Activated T-helper 1 cell treated with anti-CD3 and anti-CD28 coated beads, Interleukin-12 subunit alpha, Interleukin-12 subunit beta, Interleukin-2, Interleukin-4 antibody, amounts not matched to agents 30 ng/mL and 10 ng/mL and 1 ng/mL, durations not matched to agents 14 hours and 24 hours and 36 hours (primary cell): ENCODE measurements at places on chromosomes 6 and 20.
A peak's percentile ranks its signal among the peaks of the same experiment; 100 is the strongest.

GRCh38 chr6:17032590-17032987, 69.3 kb upstream of the STMND1 start:
- no peak overlapping the region for H3K4me3 ChIP-seq
- no peaks in the 10 kb centered on the region for H3K36me3 ChIP-seq
- H3K27ac ChIP-seq: no peak overlapping the region
- no peak for DNase-seq
- peaks cover 5% of the 10 kb centered on the region for H3K27me3 ChIP-seq

DNA sequence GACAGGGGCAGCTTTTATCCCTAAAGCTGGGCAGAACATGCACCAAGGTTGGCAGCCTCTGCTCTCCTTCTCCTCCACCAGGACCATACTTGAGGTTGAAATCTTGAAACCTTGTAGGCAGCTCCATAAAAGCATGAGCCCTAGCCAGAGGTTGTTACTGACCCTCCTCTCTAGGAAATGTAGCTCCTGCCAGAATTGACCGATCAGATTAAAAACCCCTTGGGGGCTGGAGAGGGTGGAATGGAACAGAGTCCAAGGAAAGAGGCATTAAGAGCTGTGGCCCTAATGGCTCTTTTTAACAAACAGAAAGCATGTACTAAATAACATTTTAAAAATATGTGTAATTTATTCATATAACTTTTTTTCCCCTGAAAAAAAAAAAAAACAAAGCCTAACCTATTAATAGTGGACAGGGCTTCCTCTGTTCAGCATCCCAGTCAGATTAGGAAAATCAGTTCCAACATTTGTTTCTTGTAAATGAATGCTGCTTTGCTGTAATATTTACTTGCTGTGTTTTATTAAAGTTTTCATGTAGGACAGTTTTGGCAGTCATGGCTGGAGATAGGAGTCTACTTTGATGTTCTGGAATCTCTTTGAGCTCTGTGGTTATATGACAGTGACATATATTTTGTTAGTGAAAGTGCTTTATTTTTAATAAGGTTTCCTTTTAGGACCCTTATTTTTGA, 41.3 kb downstream of the MTHFD1L start:
- H3K4me1 ChIP-seq: no peaks in the 10 kb centered on the region
- no peak overlapping the region for H3K27ac ChIP-seq
- peaks cover 24% of the 10 kb centered on the region for H3K36me3 ChIP-seq
- H3K27me3 ChIP-seq: no peaks in the 10 kb centered on the region
- no peak for DNase-seq

- no peak overlapping the region for H3K27ac ChIP-seq
- H3K4me3 ChIP-seq: no peak overlapping the region
- peaks cover 13% of the 10 kb centered on the region for H3K36me3 ChIP-seq
- no peaks in the 10 kb centered on the region for H3K27me3 ChIP-seq
- H3K4me1 ChIP-seq: no peaks in the 10 kb centered on the region
- no peak for DNase-seq
These were observed 40.1 kb upstream of the GMDS start for GRCh38 chr6:2285510-2285909.

DNA sequence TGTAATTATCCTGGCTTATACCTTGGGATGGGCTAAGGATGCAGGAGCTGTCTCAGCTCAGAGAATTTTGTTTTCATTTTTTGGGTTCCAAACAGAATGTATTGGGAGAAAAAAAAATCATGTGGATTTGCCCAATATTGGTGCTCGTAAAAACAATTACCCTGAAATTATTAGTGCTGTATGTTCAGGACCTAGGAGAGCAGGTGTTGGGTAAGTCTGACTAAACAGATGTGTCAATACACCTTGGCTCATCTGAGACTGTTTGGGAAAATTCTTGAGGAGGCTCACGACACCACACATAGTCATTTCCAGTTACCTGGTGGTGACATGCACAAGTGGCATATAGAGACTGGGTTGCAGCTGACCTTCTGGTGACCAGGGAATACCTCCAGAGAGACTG, 802.1 kb upstream of the FLRT3 start:
- no peak overlapping the region for H3K27ac ChIP-seq
- DNase-seq: no peak
- no peaks in the 10 kb centered on the region for H3K27me3 ChIP-seq
- no peak overlapping the region for H3K4me3 ChIP-seq
- H3K36me3 ChIP-seq: no peaks in the 10 kb centered on the region
- H3K4me1 ChIP-seq: no peaks in the 10 kb centered on the region

GRCh38 chr6:169854083-169854725, 102.8 kb downstream of the ERMARD start:
- H3K4me1 ChIP-seq: no peaks in the 10 kb centered on the region
- no peaks in the 10 kb centered on the region for H3K27me3 ChIP-seq
- H3K27ac ChIP-seq: no peak overlapping the region
- H3K36me3 ChIP-seq: no peaks in the 10 kb centered on the region
- DNase-seq: no peak
- no peak overlapping the region for H3K4me3 ChIP-seq

GRCh38 chr6:36539814-36540568, 7.3 kb downstream of the STK38 start:
- DNase-seq: no peak
- H3K36me3 ChIP-seq: peaks cover 33% of the 10 kb centered on the region
- H3K4me1 ChIP-seq: peaks cover 60% of the 10 kb centered on the region
- peak overlapping the region; percentile 16 for H3K4me3 ChIP-seq
- H3K27me3 ChIP-seq: peaks cover 2% of the 10 kb centered on the region

- H3K36me3 ChIP-seq: peaks cover 43% of the 10 kb centered on the region
- H3K4me3 ChIP-seq: no peak overlapping the region
- H3K27ac ChIP-seq: no peak overlapping the region
- DNase-seq: no peak
These were observed 35.8 kb downstream of the CDC5L start for GRCh38 chr6:44423306-44423705.

DNA sequence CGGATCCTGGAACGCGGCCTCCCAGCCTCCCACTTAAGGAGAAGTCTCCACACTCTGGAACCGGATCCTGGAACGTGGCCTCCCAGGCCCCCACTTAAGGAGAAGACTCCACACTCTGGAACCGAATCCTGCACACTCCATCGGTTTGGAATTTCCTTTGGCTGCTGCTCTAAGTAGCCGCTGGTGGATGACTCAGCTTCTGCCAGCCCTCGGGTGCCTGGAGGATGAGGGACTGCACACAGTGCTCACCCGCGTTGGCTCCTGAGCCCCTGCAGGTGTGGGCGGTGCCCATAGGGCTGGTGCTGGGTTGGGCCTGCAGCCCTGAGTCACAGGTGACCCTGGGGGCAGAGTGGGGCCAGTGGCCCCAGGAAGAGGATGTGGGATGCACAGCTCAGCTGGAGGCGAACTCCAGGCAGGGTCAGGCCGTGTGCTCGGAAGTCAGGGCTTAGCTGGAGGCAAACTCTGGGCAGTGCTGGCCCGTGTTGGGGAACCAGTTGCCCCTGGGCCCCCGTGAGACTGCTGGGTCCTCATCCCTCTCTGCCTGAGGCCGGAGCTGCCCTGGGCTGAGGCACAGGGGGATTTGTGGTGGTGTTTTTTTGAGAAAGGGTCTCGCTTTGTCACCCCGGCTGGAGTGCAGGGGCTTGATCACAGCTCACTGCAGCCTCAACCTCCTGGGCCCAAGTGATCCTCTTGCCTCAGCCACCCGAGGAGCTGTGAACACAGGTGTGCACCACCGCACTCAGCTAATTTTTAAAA, 13.9 kb upstream of the TNFRSF6B start:
- peaks cover 11% of the 10 kb centered on the region for H3K36me3 ChIP-seq
- no peak overlapping the region for H3K4me3 ChIP-seq
- DNase-seq: no peak
- H3K27ac ChIP-seq: no peak overlapping the region

GRCh38 chr6:66051812-66052211, 344.8 kb upstream of the EYS start:
- no peak for DNase-seq
- no peaks in the 10 kb centered on the region for H3K27me3 ChIP-seq
- no peaks in the 10 kb centered on the region for H3K4me1 ChIP-seq
- H3K4me3 ChIP-seq: no peak overlapping the region
- no peaks in the 10 kb centered on the region for H3K36me3 ChIP-seq
- no peak overlapping the region for H3K27ac ChIP-seq

- H3K4me3 ChIP-seq: no peak overlapping the region
- no peaks in the 10 kb centered on the region for H3K27me3 ChIP-seq
- H3K36me3 ChIP-seq: no peaks in the 10 kb centered on the region
- H3K4me1 ChIP-seq: no peaks in the 10 kb centered on the region
- no peak overlapping the region for H3K27ac ChIP-seq
These were observed 136.1 kb downstream of the SLC24A3 start for GRCh38 chr20:19348582-19348981.

DNA sequence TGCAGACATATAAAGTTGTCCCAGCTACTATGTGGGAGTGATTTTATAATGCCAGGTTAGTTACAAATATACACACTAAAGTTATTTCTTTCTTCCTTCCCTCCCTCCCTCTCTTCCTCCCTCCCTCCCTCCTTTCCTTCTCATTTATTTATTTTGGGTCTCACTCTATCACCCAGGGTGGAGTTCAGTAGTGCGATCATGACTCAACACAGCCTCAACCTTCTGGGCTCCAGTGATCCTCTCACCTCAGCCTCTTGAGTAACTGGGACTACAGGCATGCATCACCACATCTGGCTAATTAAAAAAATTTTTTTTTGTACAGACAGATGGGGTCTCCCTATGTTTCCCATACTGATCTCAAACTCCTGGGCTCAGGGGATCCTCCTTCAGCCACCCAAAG, 59.2 kb downstream of the PHF20 start:
- H3K36me3 ChIP-seq: peaks cover 17% of the 10 kb centered on the region

- no peak overlapping the region for H3K27ac ChIP-seq
- H3K27me3 ChIP-seq: no peaks in the 10 kb centered on the region
- no peaks in the 10 kb centered on the region for H3K36me3 ChIP-seq
These were observed 99.3 kb upstream of the CHD6 start for GRCh38 chr20:41717483-41717882.

- no peaks in the 10 kb centered on the region for H3K36me3 ChIP-seq
- no peak overlapping the region for H3K4me3 ChIP-seq
- peaks cover 11% of the 10 kb centered on the region for H3K4me1 ChIP-seq
- H3K27me3 ChIP-seq: peaks cover 33% of the 10 kb centered on the region
These were observed 23.2 kb downstream of the TNXB start for GRCh38 chr6:32085759-32086459.

- peak overlapping the region; percentile 71 for H3K27ac ChIP-seq
- H3K36me3 ChIP-seq: peaks cover 13% of the 10 kb centered on the region
- peaks cover 93% of the 10 kb centered on the region for H3K4me1 ChIP-seq
- H3K27me3 ChIP-seq: peaks cover 8% of the 10 kb centered on the region
- DNase-seq: no peak
These were observed 64.5 kb upstream of the SNX9 start for GRCh38 chr6:157758516-157759023.

GRCh38 chr6:52566853-52567279, 10.0 kb downstream of the TRAM2 start:
- no peak for DNase-seq
- H3K4me3 ChIP-seq: no peak overlapping the region
- H3K27me3 ChIP-seq: peaks cover 10% of the 10 kb centered on the region
- H3K4me1 ChIP-seq: peaks cover 9% of the 10 kb centered on the region

- DNase-seq: no peak
- H3K4me1 ChIP-seq: peaks cover 26% of the 10 kb centered on the region
- H3K36me3 ChIP-seq: peaks cover 2% of the 10 kb centered on the region
- no peak overlapping the region for H3K4me3 ChIP-seq
These were observed 97.2 kb upstream of the TNFAIP3 start for GRCh38 chr6:137769797-137770362.

DNA sequence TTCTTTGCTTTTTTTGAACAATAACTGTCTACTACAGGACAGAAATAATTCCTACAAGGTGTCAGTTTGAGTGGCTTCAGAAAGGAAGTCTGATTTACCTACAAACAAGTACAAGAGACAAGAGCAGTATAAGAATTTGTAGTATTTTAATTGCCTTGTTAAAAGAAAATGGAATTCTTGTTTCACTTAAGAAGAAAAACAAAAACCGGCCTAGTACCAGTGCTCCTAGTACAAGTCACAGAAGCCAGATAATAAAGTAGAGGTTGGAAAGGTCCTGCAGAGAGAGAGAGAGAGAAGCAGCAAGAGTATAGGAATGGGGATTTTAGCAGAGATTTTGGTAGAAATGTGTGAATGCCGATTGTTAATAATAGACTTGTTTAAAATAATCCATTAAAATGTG, 6.4 kb downstream of the TAB2 start:
- no peaks in the 10 kb centered on the region for H3K27me3 ChIP-seq
- no peak for DNase-seq
- peak overlapping the region; percentile 93 for H3K27ac ChIP-seq

DNA sequence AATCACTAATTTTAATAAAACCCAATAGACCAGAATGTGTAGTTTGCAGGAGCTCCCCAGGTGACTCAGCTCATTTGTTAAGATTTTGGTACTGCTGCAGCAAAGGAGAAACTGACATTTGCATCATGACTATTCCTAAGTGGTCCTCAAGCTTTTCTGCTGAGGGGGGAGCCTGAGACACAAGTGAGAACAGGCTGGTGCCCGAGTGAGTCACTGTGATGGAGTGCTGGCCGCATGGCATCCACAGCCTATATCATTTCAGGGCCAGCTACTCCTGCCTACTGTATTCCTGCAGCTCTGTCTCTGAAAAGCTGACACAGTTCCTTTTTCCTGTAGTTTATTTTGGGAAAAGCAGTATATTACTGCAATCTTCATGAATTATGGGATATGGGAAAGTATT, 113.7 kb upstream of the ENPP5 start:
- H3K4me3 ChIP-seq: no peak overlapping the region
- H3K4me1 ChIP-seq: no peaks in the 10 kb centered on the region
- no peak for DNase-seq
- H3K36me3 ChIP-seq: no peaks in the 10 kb centered on the region
- peaks cover 6% of the 10 kb centered on the region for H3K27me3 ChIP-seq
- H3K27ac ChIP-seq: no peak overlapping the region

- no peak overlapping the region for H3K4me3 ChIP-seq
- no peak overlapping the region for H3K27ac ChIP-seq
- DNase-seq: no peak
These were observed 190.4 kb downstream of the DOK5 start for GRCh38 chr20:54665812-54666211.

DNA sequence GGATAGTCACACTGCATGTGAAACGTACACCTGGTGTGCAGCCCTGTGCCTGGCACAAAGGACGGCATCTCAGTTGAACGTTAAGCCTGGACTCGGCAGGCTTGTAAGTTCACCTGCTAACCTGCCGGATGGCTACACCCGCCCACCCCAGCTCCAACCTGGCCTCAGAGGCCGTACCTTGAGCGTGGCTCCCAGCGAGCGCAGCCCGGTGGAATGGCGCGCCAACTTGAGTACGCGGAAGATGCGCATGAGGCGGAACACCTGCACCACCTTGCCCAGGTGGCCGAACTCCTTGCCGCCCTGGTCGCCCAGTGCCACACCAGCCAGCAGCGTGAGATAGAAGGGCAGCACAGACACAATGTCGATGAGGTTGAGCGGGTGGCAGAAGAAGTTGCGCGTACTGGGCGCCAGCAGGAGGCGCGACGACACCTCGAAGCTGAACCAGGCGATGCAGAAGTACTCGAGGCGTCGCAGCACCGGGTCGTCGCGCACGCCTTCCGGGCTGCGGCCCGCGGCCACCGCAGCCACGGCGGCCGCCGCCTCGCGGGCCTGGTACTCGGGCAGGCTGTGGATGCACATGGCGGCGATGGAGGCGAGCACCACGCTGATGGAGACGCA, 3.3 kb downstream of the KCNS1 start:
- peak overlapping the region; percentile 47 for H3K4me3 ChIP-seq
- peaks cover 45% of the 10 kb centered on the region for H3K27me3 ChIP-seq
- peaks cover 8% of the 10 kb centered on the region for H3K4me1 ChIP-seq
- peaks cover 2% of the 10 kb centered on the region for H3K36me3 ChIP-seq

GRCh38 chr6:41984623-41985022, 43.0 kb upstream of the CCND3 start:
- H3K4me3 ChIP-seq: no peak overlapping the region
- peaks cover 11% of the 10 kb centered on the region for H3K4me1 ChIP-seq
- no peaks in the 10 kb centered on the region for H3K27me3 ChIP-seq
- H3K27ac ChIP-seq: no peak overlapping the region
- peaks cover 9% of the 10 kb centered on the region for H3K36me3 ChIP-seq
- DNase-seq: no peak
